Hematopoietic multipotent progenitor cell treated with erythropoietin and hydrocortisone succinate and interleukin-3 and kit ligand, for 17 days (in vitro differentiated cells): ENCODE measurements at places on chromosomes 2 and 18.

- DNase-seq: no peak
These were observed 7.3 kb downstream of the IL1RN start for GRCh38 chr2:113134717-113135116.

GRCh38 chr18:5455674-5456073 lies 88.1 kb downstream of the EPB41L3 start:
- no peak for DNase-seq

DNA sequence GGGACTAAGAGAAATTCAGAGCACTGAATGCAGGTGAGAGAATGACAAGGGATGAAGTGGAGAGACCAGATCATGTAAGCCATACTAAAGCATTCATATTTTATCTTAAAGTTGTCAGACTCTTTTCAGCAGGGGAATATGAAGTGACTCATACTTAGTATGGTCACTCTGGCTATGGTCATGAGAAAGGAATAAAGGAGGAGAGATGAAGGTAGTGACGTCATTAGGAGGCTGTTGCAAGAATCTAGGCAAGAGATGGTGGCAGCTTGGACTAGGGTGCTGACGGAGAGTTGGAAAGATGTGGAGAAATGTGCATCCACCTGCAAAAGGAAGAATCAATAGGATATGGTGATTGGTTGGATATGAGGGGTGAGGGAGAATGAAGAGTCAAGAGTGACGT lies 203.2 kb upstream of the ACVR2A start:
- no peak for DNase-seq

GRCh38 chr2:130376433-130377293 lies 20.8 kb downstream of the PTPN18 start:
- DNase-seq: no peak

GRCh38 chr18:40752316-40752715 lies 1202.7 kb upstream of the PIK3C3 start:
- no peak for DNase-seq

DNA sequence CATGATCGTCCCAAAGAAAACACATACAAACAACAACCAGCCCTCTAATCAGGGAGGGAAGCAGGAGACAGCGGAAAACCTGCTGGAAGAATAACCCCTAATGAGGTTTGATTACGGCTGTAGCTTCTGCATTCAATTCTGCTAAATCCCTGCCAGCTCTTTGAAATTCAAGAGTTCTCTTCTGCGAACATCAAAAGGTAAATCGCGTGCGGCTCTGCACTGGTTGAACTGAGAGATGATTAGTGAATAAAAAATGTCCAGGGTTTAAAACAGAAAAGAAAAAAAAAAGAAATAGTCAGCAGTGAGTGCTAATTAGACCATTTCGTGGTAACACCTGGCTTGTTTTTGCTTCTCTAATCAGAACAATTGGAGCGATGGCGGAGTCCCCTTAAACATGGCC lies 153.0 kb upstream of the CAPN13 start:
- no peak for DNase-seq

DNA sequence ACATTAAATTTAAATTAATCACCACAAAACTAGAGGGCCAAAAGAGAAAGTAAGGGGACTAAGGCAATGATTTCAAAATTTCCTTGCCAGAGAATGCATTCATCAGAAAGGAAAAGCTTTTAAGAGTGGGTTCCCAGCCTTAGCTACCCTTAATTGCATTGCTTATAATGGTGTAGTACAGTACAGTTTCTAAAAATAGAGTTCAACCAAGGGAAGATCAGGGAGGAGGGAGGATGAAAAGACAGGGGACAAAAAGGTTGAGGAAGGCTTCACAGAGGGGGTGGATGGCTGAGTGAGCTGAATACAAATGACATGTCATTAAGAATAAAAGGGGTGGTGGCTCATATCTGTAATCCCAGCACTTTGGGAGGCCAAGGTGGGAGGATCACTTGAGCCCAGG lies 119.9 kb downstream of the RBMS1 start:
- DNase-seq: no peak

GRCh38 chr2:197310987-197311420 lies 424 bp upstream of the ANKRD44 start:
- no peak for DNase-seq

DNA sequence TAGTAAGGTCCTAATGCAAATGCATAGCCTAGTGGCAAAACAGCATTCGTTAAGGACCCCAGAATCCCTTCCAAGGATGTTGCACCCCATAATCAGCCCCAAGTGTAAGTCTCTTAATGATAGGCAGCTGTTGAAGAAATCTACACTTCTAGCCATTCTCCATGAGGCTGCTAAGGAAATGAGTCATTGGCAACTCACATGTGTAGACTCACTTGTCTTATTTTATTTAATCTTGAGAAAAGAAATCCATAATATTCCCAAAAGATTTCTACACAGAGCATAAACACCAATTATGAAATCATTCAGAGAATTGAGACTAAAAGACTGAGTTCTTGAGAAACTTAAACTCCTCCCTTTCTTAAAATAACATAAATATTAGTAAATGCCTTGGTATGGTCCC lies 52.4 kb downstream of the AKAIN1 start:
- DNase-seq: no peak

DNA sequence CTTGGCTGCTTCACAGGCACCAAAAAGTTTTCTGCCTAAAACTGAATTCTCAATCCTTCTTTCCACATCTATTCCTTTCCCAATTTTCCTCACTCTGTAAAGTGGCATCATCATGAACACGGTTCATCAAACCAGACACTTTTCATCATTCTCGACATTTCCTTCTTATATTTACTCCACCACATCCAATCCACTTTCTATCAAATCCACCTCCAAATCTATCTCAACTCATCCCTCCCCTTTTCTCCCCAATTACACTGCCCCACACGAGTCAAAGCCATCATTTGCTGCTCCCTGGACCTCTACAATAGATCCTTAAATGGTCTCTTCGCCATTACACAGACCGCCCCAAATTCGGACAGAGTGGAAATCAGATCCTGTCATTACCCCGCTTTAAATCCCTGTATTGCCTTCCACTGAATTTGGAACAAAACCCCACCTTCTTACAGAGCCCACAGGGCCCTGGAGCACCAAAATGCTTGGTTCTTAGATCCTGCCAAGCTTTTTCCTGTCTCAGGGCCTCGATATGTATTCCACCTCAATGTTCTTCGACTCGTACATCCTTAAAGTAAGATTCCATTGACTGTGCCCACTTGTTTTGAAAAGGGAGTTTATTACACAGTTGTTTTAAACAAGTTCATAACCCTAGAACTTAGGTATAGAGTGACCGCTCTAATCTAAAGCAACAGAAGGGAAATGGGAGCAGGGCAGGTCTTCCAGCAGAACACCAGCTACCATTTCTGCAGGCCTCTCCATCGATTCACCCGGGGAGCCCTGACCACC lies 856 bp downstream of the ACAA2 start:
- DNase-seq: no peak

- DNase-seq: no peak
These were observed at the start of gene SERPINB7 for GRCh38 chr18:63775166-63775730. SERPINB7 (plus strand) TSS chr18:63775418; CDS start chr18:63782373, 6,955 bp downstream.

DNA sequence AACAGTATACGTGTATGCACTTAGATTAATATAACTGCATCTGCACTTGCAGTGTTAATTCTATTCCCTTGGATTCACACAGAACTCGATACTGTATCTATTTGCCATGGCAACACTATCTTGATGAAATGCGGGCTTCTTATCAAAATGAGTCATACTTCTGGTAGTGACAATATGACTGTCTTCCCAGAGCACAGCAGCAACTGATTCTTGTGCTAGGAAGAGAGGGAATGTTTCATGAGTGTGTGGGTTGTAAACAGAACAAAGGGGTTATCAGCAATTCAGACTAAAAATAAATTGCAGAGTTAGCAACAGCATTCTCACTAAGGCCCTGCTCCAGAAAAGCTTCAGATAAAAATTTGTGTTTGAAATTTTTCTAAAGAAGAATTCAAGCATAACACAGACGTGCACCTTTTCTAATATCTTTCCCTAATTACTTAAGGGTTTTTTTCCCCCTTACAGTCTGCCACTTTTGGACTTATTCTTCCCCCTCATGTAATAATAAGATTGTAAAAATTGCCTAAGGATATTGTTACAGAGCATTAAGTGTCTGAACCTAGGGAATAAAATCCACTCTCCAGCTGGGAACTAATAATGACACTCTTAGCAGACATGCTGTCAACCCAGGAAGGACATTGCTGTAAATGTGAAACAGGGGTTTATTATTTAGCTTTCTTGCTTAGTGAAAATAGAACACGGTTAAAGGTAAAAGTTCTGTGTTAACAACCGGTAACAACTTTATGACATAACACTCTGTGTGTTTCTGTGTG lies 99.9 kb upstream of the SLC38A11 start:
- no peak for DNase-seq

- DNase-seq: no peak
These were observed 14.1 kb downstream of the MERTK start for GRCh38 chr2:111912547-111912946.

DNA sequence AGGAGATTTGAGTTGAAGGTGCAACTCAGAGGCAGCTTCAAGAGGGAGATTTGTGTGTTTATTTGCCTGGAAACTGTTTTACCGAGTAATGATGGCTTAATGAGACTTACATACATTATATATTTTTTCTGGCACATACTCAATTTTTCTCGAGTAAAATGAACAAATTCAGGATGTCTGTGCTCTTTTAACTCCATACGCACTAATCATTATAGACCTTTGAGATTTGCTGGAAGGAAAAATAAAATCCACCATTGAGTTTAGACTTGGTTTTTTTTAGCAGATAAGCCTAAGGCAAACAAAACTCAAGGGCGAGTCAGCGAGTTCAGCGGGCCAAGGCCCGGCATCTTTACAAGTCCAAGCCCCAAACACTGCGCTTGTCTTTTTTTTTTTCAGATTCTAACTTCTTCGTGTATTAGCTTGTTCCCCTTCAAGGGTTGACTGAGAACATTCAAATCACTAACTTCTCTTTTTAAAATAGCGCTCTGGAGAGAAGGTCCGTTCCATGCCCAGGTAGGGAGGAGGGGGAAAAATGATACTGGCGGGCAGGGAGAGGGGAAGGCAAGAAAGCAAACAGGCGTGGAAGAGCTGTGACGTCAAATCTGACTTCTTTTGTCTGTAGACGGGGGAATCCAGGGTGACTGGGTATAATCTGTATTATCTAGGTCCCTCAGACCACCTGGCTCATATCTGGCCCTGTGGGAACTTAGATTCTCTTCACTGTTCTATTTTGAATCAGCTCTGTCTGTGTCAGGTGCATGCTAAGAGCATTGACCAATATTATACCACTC lies 72.7 kb upstream of the MAP3K20 start:
- no peak for DNase-seq

DNA sequence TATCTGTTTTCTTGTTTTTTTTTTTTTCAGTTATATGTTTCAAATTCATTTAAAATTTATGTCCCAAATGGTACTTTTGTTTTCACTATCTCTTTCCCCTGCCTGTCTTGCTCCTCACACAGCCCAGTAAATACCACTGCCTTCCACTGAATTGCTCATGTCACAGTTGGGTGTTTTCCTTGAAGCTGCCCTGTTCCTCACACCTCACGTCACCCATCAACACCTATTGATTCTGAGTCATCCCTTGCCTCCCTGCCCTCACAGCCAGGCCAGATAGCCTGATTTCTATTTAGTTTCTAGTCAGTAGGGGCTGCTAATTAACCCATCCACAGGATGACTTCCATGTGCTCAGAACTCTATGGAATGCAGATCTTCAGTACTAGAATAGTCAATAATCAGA lies 25.3 kb downstream of the FSHR start:
- DNase-seq: no peak

GRCh38 chr2:9974343-9974742 lies 22.9 kb downstream of the GRHL1 start:
- no peak for DNase-seq

DNA sequence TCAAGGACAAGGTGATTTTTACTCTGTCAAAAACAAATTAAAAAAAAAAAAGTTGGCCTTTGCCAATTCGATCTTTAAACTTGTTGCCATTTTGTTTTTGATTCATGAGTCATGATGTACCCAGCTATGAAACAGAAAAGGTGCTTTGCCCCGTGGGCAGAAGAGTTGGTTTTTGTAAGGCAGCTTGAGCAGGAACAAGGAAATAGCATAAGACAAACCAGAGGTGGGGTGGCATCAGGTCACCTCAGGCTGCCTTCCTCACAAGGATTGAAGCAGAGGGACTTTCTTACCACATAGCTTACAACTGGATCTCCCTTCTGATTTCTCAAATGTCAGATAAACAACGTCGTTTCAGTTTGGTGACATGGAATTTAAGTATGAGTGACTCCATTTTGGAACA lies 123.8 kb downstream of the ARL4C start:
- no peak for DNase-seq

- DNase-seq: no peak
These were observed 270.8 kb downstream of the GALNT13 start for GRCh38 chr2:154142480-154142879.

DNA sequence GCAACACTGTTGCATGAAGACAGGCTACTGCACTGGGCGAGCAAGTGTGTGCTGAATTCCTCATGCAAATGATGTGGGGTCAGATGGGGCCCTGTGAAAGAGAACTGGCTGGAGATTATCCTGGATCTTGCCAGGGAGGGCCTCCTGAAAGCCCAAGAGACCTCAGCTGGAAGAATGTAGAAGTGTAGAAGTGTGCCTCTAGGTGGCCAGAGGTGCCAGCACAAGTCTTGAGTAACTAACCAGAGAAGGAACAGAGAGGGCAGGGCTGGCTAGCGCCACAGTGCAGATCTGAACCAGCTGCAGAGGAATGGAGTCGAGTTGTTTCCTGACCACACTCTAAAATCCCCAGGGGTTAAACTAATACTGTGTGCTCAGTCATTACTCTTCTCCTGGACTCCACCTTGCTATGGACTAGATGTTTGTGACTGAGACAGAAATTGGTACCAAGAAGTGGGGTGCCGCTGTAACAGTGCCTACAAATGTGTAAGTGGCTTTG lies 399.3 kb downstream of the LRATD1 start:
- DNase-seq: no peak

DNA sequence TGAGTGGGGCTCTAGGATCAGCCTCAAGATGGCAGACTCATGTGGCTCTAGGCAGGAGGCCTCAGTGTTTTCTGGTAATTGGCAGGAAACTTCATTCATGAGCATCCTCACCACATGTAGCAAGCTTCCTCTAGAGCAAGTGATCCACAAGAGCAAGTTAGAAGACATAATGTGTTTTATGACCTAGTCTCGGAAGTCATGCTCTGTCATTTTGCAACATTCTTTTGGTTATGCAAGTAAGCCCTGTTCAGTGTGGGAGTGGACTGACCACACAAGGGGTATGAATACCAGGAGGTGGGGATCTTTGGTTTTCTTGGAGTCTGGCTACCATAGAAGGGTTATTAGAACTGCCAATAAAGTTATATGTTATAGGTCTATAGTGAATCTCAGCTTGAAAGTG lies 66.8 kb upstream of the STK39 start:
- no peak for DNase-seq

DNA sequence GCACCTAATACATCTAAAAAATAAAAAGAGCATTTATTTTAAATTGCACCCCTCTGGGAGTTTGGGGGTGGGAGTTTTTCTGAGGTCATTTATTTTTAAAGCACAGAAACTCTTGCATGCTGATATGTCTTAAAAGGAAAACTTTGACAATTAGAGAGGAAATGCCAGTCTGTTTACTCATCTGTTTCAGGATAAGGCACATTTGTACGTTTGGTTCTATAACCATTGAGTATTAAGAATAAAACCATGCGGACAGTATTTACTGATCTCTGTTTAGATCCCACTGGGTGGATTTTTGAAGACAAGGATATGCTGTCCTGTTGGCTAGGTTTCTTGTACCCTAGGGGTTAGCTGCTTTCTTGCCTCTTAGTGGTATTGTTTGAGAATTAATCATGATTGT lies 122.9 kb downstream of the TANC1 start:
- no peak for DNase-seq

- peak; percentile 57 for DNase-seq
These were observed 25.6 kb upstream of the PRLH start for GRCh38 chr2:237540823-237541222.

GRCh38 chr2:22787745-22788144 lies 597.2 kb upstream of the KLHL29 start:
- DNase-seq: no peak
